Fibroblast of skin of right quadriceps (primary cell): ENCODE measurements at places on chromosomes 7 and 10.

DNA sequence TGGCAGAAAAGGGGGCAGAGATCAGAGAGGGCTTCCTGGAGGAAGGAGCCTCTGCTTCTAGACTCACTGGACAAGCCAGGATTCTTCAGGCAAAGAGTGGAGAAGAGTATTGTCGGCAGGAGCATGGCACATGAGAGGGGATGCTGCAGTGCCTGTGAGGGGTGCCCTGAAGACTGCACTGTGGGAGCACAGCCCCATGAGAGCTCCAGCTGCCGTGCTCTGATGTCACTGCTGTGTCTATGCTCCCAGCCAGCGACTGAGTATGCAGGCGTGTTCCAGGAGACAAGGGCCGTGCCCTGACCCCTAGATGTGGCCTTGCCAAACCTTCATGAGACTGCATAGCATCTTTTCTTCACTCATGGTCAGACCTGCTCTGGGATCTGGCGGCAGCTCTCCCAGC lies 339.1 kb downstream of the RPS24 start:
- DNase-seq, result no peak

GRCh38 chr10:128161031-128161430 lies 34.8 kb upstream of the MKI67 start:
- DNase-seq, result no peak

- DNase-seq, result no peak
Observed at GRCh38 chr7:7519056-7519455, 16.6 kb downstream of the COL28A1 start.

GRCh38 chr10:114174695-114175188 lies 739 bp upstream of the CCDC186 start:
- no peak for DNase-seq

- no peak for DNase-seq
Observed at GRCh38 chr7:135840591-135840990, 92.0 kb upstream of the FAM180A start.

DNA sequence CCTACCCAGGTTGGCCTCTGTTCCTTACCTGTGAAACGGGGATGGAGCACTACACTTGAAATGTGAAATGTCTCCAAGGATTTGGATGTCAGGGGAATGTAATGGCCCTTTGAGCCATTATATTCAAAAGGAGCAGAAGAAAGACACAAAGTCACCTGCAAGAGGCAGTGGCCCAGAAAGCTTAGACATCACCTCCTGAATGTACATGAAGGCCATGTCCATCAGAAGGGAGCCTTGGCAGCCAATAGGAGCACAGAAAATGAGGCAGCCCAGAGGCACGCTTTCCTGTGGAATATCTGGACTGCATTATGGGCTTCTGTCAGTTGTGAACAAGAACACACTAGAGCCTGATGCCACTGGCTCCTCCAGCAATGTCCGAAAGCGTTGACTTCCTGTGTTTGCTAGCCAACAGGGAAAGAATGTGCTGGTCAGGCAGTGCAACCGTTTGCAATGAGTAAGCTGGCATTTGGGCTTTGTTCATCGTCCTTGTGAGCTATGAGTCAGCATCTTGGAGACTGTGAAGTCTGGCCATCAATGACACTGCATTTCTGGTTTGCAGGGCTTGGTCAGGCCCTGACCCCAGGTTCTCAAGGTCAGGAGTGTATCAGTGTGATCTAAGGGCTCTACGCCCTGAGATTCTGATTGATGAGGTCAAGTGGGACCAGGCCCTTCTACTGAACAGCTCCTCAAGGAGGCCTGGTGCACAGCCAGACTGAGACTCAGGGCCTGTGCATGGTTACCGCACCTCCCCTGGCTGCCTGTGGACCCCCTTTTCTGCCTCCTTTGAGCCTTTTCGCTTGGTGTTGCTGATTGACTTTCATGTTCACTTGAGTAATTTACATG lies 222.4 kb downstream of the RPS24 start:
- DNase-seq, result peak; percentile 97

- DNase-seq, result no peak
Observed at GRCh38 chr7:119696336-119696735, 576.6 kb upstream of the KCND2 start.

DNA sequence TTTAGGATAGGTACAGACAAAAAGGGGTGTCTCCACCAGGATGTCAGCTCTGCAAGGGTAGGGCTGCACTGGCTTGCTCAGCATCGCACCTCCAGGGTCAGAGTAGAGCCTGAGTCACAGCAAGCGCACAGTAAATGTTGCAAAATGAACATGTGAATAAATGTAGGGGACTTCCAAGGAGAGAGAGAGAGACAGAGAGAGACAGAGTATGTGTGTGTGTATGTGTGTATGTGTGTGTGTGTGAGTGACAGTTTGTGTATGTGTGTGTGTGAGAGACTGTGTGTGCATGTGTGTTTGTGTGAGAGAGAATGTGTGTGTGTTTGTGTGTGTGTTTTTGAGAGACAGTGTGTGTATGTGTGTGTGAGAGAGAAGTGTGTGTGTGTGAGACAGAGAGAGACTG lies 163.3 kb downstream of the RPS24 start:
- peak; percentile 60 for DNase-seq

GRCh38 chr10:63543576-63543962 lies 22.4 kb downstream of the REEP3 start:
- no peak for DNase-seq

DNA sequence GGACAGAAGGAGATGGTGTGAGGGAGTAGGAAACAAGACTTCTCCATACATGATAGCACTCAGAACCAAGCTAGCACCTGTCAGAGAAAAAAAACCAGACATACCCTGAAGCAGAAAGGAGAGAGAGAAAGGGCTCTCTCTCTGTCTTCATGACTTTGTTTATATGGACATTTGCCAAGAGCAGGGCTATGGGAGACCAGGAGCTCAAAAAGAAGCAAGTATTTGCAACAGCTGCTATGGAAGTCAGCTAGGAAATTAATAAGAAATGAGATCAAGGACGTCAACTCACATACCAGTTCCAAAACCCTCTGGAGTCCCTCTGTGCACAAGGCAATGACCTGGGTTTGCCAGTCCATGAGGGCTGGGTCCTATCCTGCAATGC lies 111.6 kb downstream of the SGMS1 start:
- no peak for DNase-seq

DNA sequence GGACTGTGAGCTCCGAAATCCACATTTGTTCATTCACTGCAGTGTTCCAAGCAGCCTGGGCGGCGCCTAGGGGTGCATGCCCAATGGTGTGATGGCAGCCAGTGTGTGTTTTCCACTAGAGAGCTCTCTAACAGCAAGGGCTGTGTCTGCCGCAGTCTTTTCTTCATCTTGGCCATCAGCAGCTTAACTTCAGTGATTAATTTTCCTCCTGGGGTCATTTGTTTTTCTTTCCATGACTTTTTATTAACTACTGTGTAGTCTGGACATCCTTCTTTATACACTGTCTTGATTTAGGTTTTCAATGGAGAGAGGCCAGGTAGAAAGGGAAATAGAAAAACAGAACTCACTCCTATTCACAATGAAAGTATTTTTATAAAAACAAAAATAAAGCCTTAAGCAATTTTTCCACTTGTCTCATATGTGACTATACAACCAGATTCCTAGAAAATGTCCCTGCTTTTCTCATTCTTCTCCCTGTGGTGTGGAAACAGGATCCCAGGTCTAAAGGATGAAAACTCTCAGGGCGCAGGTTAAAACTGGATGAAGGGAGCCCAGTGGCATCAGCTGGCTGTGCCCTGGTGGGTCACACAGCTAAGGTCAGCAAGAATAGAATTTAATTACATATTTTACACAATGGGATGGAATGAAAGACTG lies 176.8 kb downstream of the PKD1L1 start:
- peak; percentile 58 for DNase-seq

DNA sequence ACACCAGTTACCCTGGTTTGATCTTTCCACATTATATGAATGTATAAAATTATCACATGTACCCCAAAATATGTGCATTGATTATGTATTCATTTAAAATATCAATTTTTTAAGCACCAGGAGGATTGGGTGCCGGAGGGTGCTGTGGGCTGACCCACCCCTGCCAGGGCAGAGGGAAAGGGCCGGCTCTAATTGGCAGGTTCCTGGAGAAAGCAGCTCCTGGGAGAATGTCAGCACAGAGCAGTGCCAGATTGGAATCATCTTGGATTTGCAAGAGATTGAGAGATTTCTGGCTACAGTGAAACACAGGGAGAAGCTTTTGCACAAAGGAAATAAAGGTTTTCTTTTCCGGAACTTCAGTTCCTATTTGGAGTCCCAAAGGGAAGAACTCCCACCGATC lies 264.4 kb upstream of the TCERG1L start:
- no peak for DNase-seq

DNA sequence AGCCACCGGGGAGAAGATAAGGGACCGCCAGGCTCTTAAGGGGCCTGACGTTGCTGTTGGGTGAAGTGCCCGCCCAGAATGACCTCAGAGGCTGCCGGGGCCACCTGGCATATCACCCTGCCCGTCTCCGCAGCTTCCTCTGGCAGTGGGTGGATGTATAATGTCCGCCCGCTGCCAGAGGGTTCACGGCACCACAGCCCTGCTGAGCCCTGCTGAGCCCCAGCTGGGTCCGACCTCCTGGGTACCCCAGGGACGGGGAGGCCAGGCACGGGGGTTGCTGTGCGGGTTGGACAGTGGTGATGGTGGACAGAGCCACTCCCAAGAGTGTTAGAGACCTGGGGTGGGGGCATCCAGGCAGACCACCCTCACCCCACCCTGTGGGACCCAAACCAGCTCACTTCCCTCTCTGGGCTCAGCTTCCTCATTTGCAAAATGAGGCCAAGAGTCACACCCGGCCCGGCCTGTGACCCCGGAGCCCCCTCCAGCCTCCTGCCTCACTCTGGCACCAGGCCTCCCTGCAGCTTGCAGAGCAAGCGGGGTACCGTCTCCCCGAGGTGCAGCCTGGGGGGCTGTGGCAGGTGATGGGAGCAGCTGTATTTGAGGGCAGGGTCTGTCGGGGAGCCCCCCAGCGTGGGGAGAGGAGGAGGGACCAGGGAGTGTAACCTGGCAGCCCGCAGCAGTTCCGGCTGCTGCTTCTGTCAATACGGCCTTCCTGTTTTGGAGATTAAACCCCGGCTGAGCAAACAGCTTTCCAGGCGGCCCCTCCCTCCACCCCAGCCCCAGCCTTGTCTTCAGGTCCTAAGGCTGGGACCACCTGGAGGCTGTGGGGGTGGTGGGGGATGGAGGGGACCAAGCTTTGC lies 8.4 kb upstream of the LFNG start:
- no peak for DNase-seq

DNA sequence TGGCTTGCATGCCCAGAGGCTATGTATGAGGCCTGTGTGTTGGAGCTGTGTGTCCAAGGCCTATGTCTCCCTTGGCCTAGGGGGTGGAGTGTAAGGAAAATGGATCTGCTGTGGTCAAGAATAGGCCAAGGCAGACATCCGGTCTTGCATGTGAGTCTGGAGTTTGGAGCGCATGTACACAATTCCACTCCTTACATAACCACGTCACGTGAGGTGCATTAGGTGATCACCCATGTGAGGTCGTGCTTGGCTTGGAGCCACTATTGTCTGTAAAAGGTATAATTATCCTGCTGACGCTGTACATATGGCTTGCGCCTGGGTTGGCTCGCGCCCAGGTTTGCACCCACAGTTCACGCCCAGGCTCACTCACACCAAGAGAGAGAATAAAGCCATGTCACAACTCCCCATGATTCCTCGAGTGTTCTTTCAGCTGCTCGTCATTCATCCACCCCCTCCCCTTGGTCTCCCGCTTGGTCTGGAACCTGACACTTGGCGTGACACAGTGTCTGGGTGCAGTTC lies 105.5 kb downstream of the BICC1 start:
- DNase-seq, result no peak

GRCh38 chr7:117741962-117742361 lies 131.3 kb downstream of the CTTNBP2 start:
- DNase-seq, result no peak

DNA sequence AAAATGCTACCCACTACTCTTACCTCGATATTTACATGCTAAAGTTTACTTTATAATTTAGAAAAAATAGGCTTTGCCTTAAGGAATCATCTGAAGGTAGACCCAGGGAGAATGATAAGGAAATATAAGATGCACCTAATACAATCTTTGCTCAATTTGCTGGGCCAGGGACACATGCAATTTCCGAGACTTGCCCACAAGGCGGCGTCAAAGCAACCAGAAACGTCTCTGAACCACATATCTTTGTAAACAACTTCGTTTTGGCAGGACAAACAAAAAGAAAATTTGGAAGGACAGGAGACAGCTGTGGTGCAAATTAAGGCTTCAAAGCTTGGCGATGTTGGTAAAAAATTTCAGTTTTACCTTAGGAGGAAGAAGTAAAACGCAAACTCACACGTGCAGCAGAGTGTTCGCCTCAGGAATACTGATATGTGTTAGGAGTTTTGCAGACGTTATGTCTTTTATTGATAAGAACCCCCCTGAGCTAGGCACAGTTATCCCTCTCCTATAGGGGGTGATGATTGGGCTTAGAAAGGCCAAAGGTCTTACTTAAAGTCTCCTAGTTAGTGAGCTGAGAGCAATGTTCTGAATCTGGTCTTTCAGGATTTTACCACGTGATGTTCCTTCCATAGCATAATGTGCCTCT lies 134.3 kb downstream of the PRKCQ start:
- DNase-seq, result peak; percentile 9

DNA sequence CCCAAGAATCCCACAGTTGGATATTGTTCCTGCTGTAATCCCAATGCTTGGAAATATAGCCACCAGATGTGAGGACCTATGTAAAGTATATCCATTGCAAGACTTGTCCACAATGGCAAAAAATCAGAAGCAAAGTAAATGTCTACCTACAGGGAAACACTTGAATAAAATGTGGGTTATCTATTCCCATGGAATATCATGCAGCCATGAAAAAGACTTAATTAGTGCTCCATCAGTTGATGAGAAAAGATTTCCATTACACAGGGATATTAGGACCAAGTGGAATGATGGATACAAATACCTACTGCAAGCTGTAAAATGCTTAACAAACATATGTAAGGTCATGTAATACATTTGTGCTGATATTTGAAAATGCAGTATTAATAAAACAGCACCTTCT lies 131.2 kb downstream of the BTAF1 start:
- no peak for DNase-seq

DNA sequence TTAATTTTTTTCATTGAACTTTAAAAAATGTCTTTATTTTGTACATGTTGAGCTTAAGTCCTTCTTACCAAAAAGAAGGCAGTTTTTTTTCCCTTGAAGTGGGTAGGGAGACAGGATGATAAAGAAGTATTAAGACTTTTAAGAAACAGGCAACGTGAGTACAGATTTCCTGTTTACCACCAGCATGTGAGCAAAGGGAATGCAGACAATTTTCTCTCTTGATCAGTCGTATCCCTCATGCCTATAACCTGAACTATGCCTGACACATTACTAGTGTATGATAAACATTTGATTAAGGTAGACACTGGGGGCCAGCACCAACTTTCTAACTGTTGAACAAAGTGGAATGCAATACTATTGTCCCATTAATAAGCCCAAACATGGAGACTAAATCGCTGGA lies 8.8 kb upstream of the OR2A2 start:
- no peak for DNase-seq
